ENCODE measurements at places on chromosomes 13 and 19. TPM values are rescaled to one million over a fixed set of nuclear protein-coding genes. Genes with fewer than 3 reads are reported as not detected.

Gene IGFL1
- not detected for total RNA-seq

Gene GALP
- not detected for total RNA-seq

Gene ZSCAN4
- 2.3 TPM for total RNA-seq

Gene IL4I1
- total RNA-seq: 0.89 TPM

Gene ADGRE2
- total RNA-seq: 12.4 TPM

Gene SLC17A7
- total RNA-seq: 1.1 TPM

Gene GPC6
- total RNA-seq: 5.7 TPM

Gene MYPOP
- 4.4 TPM for total RNA-seq

Gene HOMER3
- 32.9 TPM for total RNA-seq

Gene NKPD1
- 22.4 TPM for total RNA-seq

Gene TPRX1
- not detected for total RNA-seq

Gene ACP5
- 18.0 TPM for total RNA-seq

Gene ZNF765
- 6.0 TPM for total RNA-seq

Gene CCDC122
- total RNA-seq: 6.0 TPM

Gene CDC34
- total RNA-seq: 90.3 TPM

Gene AMH
- 3.9 TPM for total RNA-seq

Gene SETDB2
- total RNA-seq: 7.6 TPM

Gene MRPS12
- 40.5 TPM for total RNA-seq

Gene LILRB3
- total RNA-seq: 2.3 TPM

Gene SLC5A5
- not detected for total RNA-seq

Gene C19orf73
- total RNA-seq: 5.9 TPM

Gene TNPO2
- total RNA-seq: 99.5 TPM

Gene SERTM1
- not detected for total RNA-seq

Gene PRR12
- total RNA-seq: 47.1 TPM

Gene CARD8
- total RNA-seq: 40.6 TPM

Gene STOML3
- not detected for total RNA-seq

Gene ZFP14
- total RNA-seq: 10.5 TPM

Gene LGALS14
- not detected for total RNA-seq

Gene GGN
- 0.26 TPM for total RNA-seq

Gene KANK3
- total RNA-seq: 0.83 TPM

Gene LTBP4
- 108 TPM for total RNA-seq

Gene CLEC11A
- total RNA-seq: 14.1 TPM

Gene ZNF121
- 34.7 TPM for total RNA-seq

Gene ZNF808
- 19.8 TPM for total RNA-seq

Gene ZNF284
- 4.9 TPM for total RNA-seq

Gene GGACT
- 4.2 TPM for total RNA-seq
